RWPE2 (cell line): ENCODE measurements at places on chromosomes 4 and X.

DNA sequence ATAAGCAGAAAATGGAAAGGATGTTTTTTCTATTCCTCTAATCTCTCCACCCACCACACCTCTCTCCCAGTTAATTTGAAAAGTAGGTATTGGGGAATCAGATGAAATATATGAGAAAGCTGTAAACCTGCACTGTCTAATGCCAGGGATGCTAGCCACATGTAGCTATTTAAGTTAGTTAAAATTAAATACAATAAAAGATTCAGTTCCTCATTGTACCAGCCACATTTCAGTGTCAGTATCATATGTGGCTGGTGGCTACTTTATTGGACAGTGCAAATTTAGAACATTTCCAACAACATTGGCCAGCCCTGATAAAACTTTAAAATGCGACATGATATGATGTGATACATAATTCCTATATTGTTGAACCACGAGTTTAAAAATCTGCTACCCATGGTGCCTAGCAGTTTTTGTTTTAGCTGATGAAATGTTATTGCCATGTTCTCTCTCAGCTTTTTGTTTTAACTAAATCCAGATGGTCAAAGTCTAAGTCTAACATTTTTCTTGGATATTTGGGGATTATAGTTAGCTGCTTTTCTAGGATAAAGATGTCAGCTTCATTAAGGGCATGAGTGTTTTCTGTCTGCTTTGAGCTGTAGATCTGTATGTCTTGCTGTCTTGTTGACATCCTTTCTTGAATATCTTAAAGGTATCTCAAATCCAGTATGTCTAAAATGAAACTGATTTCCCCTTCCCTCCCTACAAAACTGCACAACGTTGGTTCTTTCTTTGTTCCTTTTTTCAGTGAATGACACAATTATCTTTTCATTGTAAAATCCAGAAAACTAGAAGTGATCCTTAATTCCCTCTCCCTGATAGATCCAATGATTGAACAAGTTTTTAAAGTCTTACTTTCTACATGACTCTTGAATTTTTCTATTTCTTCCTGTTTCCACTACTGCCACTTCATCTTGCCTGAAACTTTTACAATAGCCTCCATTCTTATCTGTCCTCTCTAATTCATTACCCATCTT is 6.2 kb downstream of the ARFIP1 start:
- DNase-seq = no peak

DNA sequence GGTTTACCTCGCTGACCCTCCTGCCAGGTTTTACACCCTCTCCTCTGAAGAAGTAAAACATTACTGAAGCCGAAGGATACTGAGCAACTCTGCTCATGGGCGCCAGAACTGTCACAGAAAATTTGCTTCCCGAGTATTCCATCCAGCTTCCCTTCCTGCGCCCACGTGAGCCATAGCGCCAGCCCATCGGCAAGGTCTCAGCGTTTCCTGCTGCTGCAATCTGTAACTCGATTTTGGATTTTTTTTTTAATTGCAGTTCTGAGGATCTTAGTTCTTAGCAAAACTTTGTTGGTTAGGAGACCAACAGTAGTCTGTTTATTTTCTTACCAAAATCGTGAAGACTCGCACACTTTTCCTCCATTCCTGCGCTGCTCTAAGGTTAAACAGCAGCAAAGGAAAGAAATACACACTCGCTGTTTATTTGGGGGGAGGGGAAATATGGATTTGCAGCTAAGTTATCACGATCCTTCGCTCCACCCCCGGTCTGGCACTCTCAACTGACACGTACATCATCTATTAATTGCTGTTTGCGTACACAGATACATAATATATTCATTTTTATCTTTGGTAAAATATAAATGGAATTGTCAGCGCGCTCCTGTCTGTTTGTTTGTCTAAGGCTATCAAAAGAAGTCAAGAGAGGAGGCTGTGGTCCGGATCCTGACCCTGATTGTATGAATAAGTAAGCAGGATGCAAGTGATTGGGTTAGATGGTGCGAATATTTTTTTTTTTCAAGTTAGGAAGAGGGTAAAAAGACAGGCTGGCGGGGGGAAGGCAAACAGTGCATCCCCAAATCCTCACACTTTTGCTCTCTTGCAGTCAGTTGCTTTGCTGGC is at the start of gene TLL1:
Gene TLL1 (plus strand): TSS at position 777 of the 837 bp plus-strand sequence. CDS start 668 bp downstream, outside the sequence.
- DNase-seq = no peak

- DNase-seq = no peak
Observed at GRCh38 chr4:145644699-145645098, 25.5 kb downstream of the MMAA start.

GRCh38 chr4:2087170-2087569 is 28.0 kb downstream of the NAT8L start:
- no peak for DNase-seq

GRCh38 chr4:168740691-168741090 is 243.8 kb downstream of the PALLD start:
- no peak for DNase-seq

DNA sequence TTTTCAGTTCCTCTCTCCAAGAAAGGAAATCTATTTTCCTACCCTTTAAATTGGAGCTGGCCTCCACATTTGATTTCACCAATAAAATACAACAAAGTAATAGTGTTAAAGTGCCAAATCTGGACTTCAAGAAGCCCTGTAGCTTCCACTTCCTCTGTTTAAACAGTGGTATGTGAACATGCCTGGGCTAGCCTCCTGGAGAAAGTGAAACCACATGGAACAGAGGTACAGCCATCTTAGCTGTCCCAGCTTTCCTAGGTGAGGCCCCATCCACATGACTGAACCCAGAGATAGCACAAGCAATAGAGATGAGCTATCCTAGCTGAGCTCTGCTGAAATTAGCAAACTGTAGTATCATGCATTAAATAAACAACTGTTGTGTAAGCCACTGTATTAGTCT is 131.8 kb upstream of the VCX start:
- no peak for DNase-seq

GRCh38 chr4:61160478-61160877 is 39.6 kb upstream of the ADGRL3 start:
- DNase-seq = no peak

GRCh38 chr4:75547647-75548387 is 8.0 kb upstream of the ODAPH start:
- DNase-seq = no peak

- DNase-seq = no peak
Observed at GRCh38 chrX:96770315-96770714, 85.7 kb downstream of the DIAPH2 start.

- no peak for DNase-seq
Observed at GRCh38 chr4:69057620-69058409, 38.5 kb upstream of the UGT2B7 start.

GRCh38 chrX:155891446-155892210 is 10.5 kb downstream of the VAMP7 start:
- DNase-seq = no peak

GRCh38 chr4:3352941-3353594 is 60.2 kb downstream of the RGS12 start:
- no peak for DNase-seq

DNA sequence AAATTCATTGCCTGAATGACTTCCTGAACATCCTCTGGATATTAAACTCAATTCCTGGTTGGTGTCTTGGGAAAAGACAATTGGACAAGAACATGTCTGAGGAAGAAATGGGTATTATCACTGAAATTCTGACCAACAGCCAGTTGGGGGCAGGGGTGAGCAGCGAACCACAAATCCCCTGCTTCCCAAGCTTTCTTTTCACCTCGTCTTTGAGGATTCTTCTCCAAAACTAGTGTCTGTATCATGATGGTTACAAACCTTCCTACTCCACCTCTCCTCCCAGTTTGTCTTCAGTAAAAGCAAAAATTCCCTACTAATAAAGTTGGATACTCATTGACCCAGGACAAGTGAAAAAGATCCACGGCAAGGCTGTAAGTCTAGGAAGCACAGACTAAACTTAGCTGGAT is 48.3 kb upstream of the WDR1 start:
- no peak for DNase-seq

DNA sequence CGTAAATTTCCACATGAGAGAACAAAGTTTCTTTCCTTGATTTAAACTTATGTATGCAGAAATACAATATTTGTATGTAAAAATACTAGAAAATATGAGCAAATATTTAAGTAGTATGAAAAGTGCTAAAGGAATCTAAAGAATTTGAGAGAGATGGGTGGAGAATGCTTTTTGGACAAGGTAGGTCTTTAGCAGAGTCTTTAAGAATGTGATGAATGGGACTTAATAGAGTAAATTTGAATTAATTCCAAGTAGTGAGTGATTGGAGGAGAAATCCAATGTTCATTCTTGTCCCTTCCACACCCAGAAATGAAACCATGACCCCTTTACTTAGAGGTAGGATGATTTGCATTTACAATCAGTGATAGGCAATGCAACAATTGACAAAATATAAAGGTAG is 570.9 kb upstream of the ZFP42 start:
- DNase-seq = no peak

- DNase-seq = no peak
Observed at GRCh38 chr4:149110481-149110880, 668.3 kb upstream of the NR3C2 start.

DNA sequence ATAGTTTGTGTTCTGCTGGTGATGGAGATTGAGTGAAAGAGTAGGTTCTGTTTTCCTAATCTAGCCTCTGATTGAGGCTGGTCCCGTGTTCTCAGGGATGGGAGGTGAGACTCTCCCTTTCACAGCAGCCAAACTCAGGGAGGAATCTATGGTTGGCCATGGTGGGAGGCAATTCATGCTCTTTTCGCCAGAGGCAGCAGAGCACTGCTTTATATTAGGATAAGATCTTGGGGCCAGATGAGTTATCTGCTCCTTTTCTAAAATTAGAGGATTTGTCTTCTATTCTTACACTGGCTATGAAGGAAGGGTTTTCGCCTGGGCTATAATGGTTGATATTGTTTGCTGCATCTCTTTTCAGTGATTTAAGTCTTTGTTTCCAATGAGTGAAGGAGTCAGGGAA is 63.9 kb upstream of the NLGN4X start:
- DNase-seq = no peak

GRCh38 chrX:57822398-57822797 is 87.9 kb downstream of the ZXDA start:
- DNase-seq = no peak

GRCh38 chr4:23734000-23734399 is 155.8 kb downstream of the PPARGC1A start:
- no peak for DNase-seq

- no peak for DNase-seq
Observed at GRCh38 chrX:13005661-13006473, 31.0 kb downstream of the TMSB4X start.

DNA sequence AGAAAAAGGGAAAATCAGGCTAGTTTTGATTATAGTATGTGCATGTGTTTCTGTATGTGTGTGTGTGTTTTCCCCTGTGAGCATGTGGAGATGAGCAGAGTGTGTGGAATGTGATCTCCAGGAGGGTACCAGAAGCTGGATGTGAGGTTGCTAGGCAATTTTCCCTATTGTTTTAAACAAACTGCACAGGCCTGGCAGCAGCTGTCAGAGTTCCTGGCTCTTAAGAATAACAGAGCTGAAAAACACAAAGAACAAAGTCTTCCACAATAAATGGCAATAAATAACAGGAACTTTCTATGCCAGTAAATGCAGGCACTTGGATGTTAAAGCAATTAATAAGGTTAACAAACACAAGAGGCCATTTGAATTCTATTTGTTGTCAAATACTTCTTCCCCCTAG is 344.6 kb upstream of the CTSO start:
- DNase-seq = no peak

GRCh38 chr4:153521999-153522801 is 56.0 kb downstream of the TMEM131L start:
- DNase-seq = no peak

- DNase-seq = no peak
Observed at GRCh38 chr4:173134426-173134825, 34.2 kb upstream of the GALNT7 start.

DNA sequence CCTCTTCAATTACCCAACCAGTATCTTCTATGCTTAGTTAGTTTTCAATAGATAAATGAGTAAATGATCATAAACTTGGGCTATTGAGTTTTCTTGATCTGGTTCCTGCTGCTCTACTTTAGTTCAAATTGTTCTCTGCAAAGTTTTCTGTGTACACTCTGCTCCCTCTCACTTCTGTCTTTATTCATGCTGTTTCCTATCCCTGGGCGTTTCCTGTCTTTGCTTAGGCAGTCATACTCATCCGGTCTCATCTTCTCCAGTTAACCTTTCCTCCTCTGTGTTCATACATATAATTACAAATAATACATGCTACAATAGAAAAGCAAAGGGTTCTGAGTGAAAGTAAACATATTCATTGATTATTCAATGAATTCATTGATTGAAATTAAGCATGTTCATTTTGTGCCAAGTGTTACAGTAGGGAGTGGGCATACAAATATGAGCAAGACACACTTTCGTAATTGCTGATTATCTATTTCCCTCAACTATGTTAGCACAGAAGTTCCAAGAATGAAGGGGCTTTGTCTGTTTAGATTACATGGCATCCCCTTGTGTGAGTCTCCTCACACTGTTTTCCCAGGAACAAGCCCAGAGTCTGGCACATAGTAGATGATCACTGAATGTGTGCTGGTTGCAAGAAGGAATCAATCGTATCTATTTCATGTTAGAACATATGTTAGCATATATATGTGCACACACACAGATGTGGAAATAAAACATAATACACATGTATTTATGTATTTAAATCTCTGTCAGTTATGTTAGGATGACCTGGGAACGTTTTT is 1.1 kb downstream of the RAB39B start:
- DNase-seq = no peak

GRCh38 chrX:45385757-45386156 is 185.1 kb upstream of the DIPK2B start:
- no peak for DNase-seq

DNA sequence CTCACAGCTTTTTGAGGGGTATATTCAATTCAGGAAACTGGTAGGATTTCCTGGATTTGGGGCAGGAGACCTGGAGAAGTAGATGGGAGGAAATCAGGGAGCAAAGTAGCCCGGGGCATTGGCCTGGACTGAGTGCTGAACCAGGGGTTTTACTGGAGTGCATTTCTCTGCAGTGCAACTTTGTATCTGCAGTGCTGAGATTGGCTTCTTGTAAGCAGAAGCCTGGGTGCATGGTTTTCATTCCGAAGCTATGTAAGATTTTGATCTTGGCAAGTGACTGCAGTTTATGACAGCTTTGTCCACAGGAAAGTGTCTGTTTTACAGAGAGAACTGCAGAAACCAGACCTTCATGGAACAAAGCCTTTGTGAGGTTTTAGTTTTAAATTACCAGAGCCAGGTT is 158.3 kb downstream of the SPCS3 start:
- DNase-seq = no peak

- no peak for DNase-seq
Observed at GRCh38 chr4:144894573-144894972, 203.4 kb downstream of the ANAPC10 start.

DNA sequence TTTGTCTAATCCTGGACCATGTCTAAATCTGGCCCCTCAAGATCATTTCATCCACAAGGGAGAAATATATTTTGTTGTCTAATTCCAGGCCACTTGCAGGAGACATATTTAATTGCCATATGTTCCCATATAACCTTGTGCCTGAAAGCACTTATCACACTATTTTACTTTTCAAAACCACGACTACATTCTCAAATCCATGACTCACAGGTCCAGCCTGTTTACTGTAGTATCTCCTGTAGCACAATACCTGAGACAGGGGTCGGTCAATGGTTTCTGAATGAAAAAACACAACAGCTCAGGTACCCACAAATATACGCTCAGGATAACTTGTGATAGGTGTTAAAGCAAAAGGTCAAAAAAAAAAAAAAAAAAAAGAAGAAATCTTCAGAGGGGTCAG is 60.9 kb downstream of the SEC24D start:
- DNase-seq = no peak

- no peak for DNase-seq
Observed at GRCh38 chrX:153628129-153628528, 18.9 kb upstream of the DUSP9 start.

- no peak for DNase-seq
Observed at GRCh38 chr4:15779809-15780208, 1.7 kb downstream of the CD38 start.
